ENCODE measurements at places on chromosomes 11 and 22.
A peak's percentile ranks its signal among the peaks of the same experiment; 100 is the strongest.

DNA sequence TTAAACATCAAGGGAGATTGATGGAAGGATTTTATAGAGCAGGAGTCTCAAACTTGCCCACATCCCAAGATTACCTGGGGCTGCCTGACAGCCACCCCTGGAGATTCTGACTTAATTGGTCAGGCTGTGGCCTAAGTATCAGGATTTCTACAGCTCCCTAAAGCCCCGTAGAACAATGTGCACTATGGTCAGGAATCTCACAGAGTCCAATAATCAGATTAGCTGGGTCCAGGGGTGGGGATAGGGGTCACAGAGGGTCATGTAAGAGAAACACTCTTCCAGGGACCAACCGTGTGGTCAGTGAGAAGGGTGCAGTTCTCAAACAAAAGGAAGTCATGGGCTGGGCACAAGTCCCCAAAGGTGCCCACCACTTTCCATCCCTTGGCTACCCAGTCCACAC is 20.5 kb upstream of the FBLN1 start:
- DNase-seq = no peak

DNA sequence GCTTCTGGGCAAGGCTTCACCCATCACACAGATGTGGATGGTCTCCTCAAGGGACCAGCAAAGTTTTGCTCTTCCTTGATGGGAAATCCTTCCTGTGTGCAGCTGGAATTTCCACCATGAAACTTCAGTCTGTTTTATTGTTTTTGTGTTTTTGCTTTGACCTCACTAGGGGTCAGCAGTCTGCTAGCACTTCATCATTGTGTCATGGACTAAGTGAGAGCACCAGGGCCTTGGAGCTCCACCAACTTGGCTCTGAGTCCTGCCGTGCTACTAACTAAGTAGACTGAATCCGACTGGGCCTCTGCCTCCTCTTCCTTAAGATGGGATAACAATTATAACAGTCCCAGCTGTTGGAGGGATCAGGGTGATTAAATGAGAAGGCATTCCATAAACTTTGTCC is 305.8 kb upstream of the NCAM1 start:
- peak; percentile 92 for DNase-seq

DNA sequence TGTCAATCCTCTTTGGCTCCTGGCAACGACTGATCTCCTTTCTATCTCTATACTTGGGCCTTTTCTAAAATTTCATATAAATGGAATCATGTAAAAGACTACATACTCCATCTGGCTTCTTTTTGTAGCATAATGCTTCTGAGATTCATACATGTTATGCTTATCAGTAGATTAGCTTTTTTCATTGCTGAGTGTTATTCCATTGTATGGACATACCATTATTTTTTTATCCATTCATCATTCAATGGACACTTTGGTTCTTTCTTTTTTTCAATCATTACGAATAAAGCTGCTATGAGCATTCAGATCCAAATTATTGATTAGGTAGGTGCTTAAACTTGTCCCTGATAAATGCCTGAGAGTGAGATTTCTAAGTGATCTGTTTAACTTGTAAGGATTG is 11.7 kb upstream of the ARL14EP start:
- DNase-seq = no peak

DNA sequence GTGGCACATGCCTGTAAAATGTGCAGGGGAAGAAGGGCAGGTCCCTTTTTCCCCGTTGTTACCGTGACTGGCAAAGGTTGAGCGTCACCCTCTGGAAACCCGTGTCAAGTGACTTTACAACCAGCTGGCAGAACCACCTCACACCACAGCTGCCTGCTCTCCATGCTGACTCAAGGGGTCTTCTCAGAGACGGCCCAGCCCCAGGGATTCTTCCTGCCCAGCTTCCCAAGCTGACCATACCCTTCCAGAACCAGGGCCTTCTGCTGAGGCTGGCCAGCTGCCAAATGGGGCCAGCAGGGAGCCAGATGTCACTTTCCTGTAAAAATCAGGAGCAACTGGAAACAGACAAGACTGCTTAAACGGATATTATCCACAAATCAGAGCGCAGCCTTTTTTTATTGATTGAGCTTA is 6.3 kb downstream of the PC start:
- no peak for DNase-seq

DNA sequence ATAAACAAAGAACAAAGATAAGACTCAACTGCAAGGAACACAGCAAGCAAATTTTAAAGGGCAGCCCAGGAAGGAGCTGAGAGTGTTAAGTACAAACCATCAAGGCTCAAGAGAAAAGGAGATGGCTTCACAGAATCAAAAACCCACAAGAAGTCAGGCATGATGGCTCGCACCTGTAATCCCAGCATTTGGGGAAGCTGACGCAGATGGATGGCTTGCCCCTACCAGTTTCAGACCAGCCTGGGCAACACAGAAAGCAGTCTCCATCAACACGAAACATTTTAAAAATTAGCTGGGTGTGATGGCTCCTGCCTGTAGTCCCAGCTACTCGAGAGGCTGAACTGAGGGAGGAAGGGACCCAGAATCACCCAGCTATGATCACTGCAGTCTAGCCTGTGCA is 32.6 kb downstream of the MAPK1 start:
- DNase-seq = no peak

- no peak for DNase-seq
These were observed 194.3 kb upstream of the CTSC start for GRCh38 chr11:88531831-88532230.

- DNase-seq = no peak
These were observed 73.0 kb downstream of the OSBP2 start for GRCh38 chr22:30767661-30768060.

GRCh38 chr22:47071078-47071806 is 308.8 kb downstream of the TBC1D22A start:
- DNase-seq = no peak

DNA sequence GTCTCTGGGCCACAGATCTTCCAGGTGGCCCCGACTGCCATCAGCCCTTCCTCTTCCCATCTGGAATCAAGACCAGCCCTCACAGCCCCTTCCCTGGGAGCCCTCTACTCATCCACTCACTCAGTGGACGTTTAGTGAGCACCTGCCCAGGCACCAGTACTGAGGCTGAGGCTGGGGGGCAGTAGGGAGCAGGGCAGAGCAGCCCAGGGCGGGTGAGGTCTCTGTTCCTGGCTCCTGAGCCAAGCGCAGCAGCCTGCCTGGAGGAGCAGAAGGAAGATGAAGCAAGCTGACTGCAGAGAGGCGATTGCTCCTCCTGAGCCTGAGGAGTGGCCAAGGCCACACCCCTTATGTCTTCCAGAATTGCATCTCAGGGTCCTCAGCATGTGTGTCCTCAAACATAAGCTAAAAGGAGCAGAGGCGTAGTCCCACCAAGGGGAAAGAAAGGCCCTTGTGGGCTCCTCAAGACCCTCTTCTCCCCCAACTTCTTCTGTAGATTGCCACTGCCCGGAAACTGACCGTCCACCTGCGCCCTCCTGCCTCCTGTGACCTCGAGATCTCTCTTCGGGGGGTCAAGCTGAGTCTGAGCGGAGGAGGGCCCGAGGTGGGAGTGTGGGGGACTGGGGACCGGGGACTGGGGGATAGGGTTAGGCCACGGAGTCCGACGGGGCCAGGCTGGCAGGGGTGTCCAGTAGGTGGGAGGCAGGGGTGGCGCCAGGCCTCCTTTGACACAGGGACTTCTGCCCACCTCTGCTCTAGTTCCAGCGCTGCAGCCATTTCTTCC is 5.8 kb downstream of the MAPK8IP2 start:
- no peak for DNase-seq

DNA sequence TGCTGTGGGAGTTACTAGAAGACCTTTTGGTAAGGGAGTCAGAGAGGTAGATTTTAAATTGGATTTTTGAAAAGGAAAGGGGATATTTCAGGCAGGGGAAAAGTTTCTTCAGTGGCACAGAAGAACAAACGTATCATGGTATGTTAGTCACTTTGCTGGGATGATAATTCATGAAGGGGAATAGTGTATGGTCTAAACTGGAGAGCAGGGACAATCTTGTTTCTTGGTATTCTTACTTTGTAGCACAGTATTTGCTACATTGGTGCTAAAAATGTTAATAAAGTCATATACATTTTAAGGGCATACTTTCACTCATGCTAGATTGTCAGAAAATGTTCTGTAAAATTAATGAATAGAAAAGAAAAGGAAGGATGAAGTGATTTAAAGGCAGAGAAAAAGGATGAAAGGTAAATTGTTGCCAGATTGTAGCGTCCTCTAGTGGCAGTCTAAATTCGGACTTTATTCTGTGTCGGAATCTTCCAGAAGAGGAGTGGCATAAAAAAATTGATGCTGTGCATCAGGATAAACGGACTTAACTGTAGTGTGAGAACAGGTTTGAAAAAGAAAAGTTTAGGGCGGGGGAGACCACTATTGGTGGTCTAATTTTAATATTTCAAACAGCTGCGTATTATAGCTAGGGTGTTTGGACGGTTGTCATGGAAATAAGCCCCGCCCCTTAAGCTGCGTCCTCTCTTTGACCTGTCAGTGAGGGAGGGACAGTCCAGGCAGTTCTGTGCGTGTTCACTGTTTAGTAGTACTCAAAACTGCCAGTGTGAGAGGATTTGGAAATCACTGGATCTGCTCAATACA is at the start of gene BCO2:
Gene BCO2 (plus strand): TSS at position 724 of the 810 bp plus-strand sequence. CDS start 90 bp downstream, outside the sequence.
- no peak for DNase-seq

DNA sequence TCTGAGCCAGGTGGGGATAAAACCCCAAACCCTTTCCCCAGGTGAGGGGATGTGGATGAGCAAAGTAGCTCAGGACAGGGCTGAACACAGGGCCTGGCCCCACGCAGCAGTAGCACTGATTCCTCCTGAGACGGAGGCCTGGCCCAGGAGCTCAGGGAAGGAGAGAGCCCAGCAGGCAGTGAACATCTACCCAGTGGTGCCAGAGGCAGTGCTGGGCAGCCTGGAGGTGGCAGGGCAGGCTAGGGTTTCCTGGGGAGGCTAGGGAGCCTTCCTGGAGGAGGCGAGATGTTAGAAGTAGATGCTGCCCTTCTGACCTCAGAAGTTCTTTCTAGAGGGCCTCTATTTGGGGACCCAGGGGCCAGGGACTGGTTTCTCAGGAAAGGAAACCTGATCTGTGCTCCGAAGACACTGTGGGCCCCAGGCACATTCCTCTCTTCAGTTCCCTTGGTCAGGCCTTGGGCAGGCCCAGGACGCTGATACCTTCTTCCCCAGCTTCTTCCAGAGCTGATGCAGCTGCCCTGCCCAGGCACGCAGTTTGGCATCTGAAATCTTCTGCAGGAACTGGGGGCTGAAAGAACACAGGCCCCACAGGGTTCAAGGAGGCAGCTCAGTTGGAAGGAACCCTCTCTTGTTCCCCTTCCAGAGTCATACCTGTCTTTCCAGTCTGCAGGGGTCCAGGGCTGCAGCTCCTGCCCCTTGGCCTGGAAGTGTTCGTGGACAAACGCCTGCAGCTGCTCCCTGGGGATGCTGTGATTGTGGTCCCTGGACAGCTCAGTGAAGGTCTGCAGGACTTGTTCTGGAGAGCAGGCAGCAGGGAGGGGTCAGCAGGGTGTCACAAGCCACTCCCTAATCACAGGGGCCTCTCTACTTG is 16.8 kb downstream of the TREH start:
- DNase-seq = no peak

DNA sequence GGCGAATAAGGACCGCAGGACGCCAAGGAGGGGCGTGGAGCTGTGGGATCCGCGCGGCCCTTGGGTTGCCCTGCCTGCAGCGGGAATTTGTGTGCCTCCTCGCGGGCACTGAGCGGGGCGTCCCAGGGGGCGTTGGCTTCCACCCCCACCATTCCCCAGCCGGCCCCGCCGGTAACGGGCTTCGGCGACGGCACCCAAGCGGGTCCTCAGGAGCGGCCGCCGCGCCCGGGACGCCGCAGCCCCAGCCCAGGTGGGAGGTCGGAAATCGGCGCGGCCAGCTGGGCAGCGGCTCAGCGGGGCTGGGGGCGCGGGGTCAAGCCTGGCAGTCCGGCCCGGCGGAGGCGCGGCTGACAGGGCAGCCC is 320 bp downstream of the CLTCL1 start:
- no peak for DNase-seq

GRCh38 chr11:60206616-60207015 is 23.7 kb upstream of the MS4A6A start:
- DNase-seq = no peak

DNA sequence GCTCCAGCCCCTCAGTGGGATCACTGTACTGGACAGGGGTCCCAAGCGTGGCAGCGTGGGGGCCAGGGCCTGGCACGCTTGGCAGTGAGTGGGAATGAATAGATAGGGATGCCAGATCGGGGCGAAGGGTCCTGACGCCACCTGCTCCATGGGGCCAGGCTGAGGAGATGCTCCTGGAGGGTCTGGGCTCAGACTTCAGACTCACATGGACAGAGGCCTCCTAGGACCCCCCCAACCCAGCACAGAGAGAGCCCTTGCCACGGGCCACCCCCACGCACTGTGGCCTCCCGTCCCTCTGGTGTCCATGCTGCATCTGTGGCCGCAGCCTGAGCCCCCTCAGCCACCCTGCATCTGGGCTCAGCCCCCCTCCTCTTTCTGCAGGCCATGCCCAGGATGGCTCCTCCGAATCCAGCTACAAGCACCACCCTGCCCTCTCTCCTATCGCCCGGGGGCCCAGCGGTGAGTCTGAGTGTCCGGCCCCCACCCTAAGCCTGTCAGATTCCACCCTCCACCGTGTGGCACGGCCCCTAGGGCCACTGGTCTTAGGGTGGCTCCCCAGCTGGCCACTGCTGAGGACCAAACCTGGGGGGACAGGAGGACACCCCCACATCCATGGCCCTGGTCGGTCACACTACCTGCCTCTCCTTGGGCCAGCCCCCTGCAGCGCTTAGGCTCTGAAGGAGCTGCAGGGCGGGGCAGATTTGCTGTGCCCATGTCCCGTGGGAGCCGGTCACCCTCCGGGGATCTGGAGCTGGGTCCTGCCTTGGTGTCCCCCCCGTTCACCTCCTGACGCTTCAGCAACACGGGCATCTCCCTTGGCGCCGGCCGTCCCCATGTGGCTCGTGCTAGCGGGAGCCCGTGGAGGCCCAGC is 2.7 kb downstream of the MUC5AC start:
- no peak for DNase-seq

GRCh38 chr11:95254131-95254704 is 23.2 kb upstream of the SESN3 start:
- peak; percentile 65 for DNase-seq

- DNase-seq = no peak
These were observed 1.5 kb upstream of the LARGE1 start for GRCh38 chr22:33921525-33922348.

- DNase-seq = no peak
These were observed 1339.4 kb downstream of the FAM181B start for GRCh38 chr11:81394311-81394710.
